ENCODE measurements at places on chromosomes 11 and 22.

- DNase-seq: no peak
Observed at GRCh38 chr11:85977751-85978160, 91.1 kb downstream of the PICALM start.

GRCh38 chr11:61687420-61687819, 7.2 kb downstream of the DAGLA start:
- DNase-seq: no peak

- no peak for DNase-seq
Observed at GRCh38 chr11:32953700-32954099, 61.1 kb downstream of the QSER1 start.

DNA sequence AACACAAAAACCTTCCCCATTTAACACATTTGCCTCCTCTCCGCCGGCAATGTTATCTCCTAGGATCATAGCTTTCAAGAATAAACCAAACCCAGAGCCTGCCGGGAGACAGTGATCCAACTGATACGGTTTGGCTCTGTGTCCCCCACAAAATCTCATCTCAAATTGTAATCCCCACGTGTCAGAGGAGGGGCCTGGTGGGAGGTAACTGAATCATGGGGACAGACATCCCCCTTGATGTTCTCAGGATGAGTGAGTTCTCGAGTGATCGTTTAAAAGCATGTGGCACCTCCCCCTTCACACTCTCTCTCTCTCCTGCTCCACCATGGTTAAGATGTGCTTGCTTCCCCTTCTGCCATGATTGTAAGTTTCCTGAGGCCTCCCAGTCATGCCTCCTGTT, 33.3 kb downstream of the RBFOX2 start:
- DNase-seq: no peak

DNA sequence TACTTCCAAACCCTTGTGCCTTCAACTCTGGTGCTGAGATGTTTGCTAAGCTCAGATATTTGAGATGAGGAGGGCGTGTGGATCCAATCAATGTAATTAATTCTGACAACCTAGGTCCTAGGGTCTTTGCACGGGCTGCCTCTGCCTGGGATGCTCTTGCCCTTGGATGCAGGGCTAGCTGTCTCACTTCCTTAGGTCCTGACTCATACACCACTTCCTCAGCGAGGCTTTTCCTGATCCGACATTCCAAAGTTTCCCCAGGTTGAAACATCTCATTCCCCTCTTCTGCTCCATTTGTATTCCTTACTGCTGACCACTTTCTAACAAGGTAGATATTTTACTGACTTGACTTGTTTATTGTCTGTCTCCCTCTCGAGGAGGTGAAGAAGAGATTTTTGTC, 43.0 kb upstream of the NTM start:
- no peak for DNase-seq
